ENCODE measurements at places on chromosomes 6 and 20. TPM values are rescaled to one million over a fixed set of nuclear protein-coding genes. Genes with fewer than 3 reads are reported as not detected.

Gene PSORS1C2
- total RNA-seq = not detected

Gene FOXC1
- total RNA-seq = 1.8 TPM

Gene LRRC73
- 1.2 TPM for total RNA-seq

Gene PRPH2
- 2.6 TPM for total RNA-seq

Gene ADAM33
- total RNA-seq = 0.13 TPM

Gene TUBB2A
- total RNA-seq = 197 TPM

Gene FOXS1
- total RNA-seq = not detected

Data from LHCN-M2 (cell line).